Activated naive CD8-positive, alpha-beta T cell treated with anti-CD3 and anti-CD28 coated beads, Interleukin-2, amount 10 ng/mL, durations not matched to agents 7 days and 5 days (primary cell): ENCODE measurements at places on chromosomes 5 and 9. TPM values are rescaled to one million over a fixed set of nuclear protein-coding genes. Genes with fewer than 3 reads are reported as not detected.

PPP1R26 gene
- total RNA-seq = 0.17 TPM

DNA sequence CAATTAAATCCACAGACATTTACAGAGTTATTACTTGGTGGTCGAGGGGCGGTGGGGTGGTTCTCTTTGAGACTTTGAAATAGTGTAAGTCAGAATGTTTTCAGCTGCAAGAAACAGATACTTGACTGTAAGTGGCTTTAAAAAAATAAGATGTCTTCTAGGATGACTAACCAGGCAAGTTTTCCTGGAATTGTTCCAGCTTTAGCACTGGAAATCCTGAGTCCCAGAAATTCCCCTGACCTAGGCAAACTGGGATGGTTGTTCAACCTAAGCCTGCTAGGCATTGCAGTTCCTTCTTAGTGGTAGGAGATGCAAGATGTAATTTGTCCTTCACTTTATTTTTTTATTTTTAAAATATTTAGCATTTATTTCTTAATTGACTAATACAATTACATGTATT is 169.5 kb upstream of the POC5 start:
- H3K27me3 ChIP-seq = no peaks in the 10 kb centered on the region
- no peak overlapping the region for H3K27ac ChIP-seq
- H3K36me3 ChIP-seq = no peaks in the 10 kb centered on the region
- H3K4me1 ChIP-seq = no peaks in the 10 kb centered on the region

DNA sequence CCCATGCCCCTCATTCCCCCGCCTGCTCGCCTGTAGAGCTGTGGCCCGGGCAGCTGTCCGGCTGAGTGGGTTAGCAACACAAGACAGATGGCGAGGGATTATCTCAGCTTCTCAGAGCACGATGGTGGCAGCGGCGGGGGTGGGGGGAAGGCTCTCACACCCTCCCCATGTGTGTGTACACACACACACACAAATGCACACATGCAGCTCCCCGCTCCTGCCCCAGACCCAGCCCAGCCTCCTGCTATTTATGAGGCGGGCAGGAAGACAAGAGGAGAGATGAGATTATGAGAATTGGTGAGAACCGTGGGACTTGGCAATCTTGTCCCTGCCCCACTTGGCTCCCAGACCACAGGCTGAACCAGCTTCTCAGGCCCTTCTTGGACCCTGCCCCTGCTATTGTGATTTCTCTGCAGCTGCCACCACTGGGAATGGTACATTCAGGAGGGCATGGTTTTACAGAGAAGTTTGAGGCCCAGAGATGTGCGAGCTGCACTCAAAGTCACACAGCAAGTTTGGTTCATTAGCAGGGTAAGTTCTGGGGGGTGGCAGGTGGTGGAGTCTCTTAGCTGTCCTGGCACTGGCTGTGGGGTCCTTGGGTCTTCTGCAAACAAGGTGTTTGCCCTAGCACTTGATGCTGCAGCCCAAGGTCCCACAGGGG is 51.0 kb upstream of the PSD2 start:
- H3K27me3 ChIP-seq = peaks cover 27% of the 10 kb centered on the region
- H3K36me3 ChIP-seq = no peaks in the 10 kb centered on the region
- H3K4me1 ChIP-seq = peaks cover 18% of the 10 kb centered on the region
- H3K27ac ChIP-seq = no peak overlapping the region
- no peak for DNase-seq
- no peak overlapping the region for H3K4me3 ChIP-seq

WDR55 gene
- 41.8 TPM for total RNA-seq

GRCh38 chr9:13607481-13608441 is 328.3 kb upstream of the MPDZ start:
- no peak overlapping the region for H3K4me3 ChIP-seq
- H3K27me3 ChIP-seq = no peaks in the 10 kb centered on the region
- H3K4me1 ChIP-seq = no peaks in the 10 kb centered on the region

GRCh38 chr9:107720501-107720900 is 230.9 kb upstream of the KLF4 start:
- no peaks in the 10 kb centered on the region for H3K4me1 ChIP-seq
- H3K36me3 ChIP-seq = no peaks in the 10 kb centered on the region
- H3K27me3 ChIP-seq = no peaks in the 10 kb centered on the region
- DNase-seq = no peak

CDC20B gene
- 0.28 TPM for total RNA-seq

GRCh38 chr5:112250551-112250950 is 168.5 kb downstream of the EPB41L4A start:
- no peak overlapping the region for H3K4me3 ChIP-seq
- H3K27ac ChIP-seq = no peak overlapping the region
- DNase-seq = no peak
- no peaks in the 10 kb centered on the region for H3K4me1 ChIP-seq

DNA sequence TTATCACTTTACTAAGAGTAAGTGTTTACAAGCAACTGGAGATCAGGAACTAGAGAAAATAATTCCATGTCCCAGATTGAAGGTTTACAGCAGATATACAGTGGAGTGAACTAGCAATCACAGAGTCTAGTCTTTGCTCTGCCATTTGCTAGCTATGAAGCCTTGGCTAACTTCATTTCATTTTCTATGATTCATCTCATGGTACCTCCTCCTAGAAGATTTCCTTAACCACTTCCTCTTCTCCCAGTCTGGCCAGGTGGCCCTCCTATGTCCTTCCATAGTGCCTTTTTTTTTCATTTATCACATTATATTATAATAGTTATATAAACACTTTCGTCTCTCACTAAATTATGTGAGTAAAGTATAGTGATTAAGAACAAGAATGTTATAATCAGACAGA is 52.1 kb downstream of the GRIA1 start:
- DNase-seq = no peak
- H3K27me3 ChIP-seq = no peaks in the 10 kb centered on the region
- H3K4me3 ChIP-seq = no peak overlapping the region
- no peaks in the 10 kb centered on the region for H3K36me3 ChIP-seq

CTXN3 gene
- total RNA-seq = not detected

DNA sequence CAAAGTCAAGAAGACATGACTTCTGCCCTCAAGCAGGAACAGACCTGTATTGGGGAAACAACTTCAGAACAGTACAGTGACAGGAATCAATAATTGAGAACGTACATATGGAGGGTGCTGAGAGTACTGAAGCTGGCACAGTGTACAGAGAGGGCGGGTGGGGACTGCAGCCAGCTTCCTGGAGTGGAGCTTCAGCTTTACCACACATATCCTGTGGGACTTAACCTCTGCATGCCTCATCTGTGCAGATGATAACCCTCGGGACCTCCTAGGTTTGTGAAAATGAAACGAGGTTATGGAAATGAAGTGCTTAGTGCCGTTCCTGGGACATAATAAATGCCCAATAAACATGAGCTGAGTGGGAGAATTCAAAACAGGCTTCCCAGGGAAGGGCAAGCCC is 22.1 kb upstream of the RARS1 start:
- no peak overlapping the region for H3K27ac ChIP-seq
- H3K27me3 ChIP-seq = peaks cover 2% of the 10 kb centered on the region
- H3K36me3 ChIP-seq = no peaks in the 10 kb centered on the region
- no peak for DNase-seq

DNA sequence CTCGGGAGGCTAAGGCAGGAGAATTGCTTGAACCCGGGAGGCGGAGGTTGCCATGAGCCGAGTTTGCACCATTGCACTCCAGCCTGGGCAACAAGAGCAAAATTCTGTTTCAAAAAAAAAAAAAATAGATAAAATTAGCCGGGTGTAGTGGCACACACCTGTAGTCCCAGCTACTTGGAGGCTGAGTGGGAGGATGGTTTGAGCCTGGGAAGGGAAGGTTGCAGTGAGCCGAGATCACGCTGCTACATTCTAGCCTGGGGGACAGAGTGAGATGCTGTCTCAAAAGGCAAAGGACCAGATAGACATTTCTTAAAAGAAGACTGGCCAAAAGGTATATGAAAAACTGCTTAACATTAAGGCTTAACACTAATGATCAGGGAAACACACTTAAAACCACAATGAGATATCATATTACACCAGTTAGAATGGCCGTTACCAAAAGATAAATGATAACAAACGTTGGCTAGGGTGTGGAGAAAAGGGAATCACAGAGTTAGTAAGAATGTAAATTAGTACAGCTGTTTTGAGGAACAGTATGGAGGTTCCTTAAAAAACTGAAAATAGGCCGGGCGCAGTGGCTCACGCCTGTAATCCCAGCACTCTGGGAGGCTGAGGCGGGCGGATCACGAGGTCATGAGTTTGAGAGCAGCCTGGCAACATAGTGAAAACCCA is 10.1 kb upstream of the MARVELD2 start:
- no peak overlapping the region for H3K4me3 ChIP-seq
- H3K27ac ChIP-seq = no peak overlapping the region
- DNase-seq = no peak
- H3K27me3 ChIP-seq = no peaks in the 10 kb centered on the region

- H3K4me1 ChIP-seq = no peaks in the 10 kb centered on the region
- H3K27me3 ChIP-seq = no peaks in the 10 kb centered on the region
- H3K4me3 ChIP-seq = no peak overlapping the region
- DNase-seq = no peak
These were observed 1269.9 kb downstream of the FOXD4L5 start for GRCh38 chr9:64015136-64015535.

SOX30 gene
- 0.09 TPM for total RNA-seq
